ENCODE measurements at places on chromosomes 7 and 10. TPM values are rescaled to one million over a fixed set of nuclear protein-coding genes. Genes with fewer than 3 reads are reported as not detected.

DNA sequence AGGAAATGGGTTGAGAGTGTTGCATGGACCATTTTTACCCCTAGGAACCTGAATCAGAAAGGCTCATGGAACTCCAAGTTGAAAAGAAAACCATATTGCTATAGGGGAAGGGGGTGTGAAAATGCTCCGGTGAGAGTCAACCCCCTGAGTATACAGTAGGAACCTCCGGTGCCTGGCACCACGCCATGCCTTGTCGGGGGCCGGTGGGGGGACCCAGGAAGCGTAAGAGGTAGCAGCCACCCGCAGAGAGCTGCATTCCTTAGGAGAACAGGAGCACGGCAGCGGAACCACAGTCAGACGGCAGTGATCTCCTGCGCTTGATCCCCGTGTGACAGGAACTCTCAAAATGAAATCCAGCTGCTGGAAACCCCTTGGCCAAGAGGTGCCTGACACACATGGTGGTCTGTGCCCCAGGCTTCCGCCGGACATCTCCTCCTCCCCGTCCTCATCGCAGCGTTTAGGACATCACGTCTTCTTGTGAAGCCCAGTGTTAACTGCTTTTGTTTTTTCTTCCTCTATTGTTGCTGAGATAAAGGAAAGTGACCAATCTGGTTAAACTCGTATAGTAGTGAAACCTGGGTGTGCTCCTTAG is 186.8 kb downstream of the CELF2 start:
- H3K27ac ChIP-seq, result no peak overlapping the region
- no peak for DNase-seq
- peaks cover 10% of the 10 kb centered on the region for H3K4me1 ChIP-seq
- peaks cover 2% of the 10 kb centered on the region for H3K27me3 ChIP-seq

GRCh38 chr7:139651914-139652313 is 125.9 kb downstream of the HIPK2 start:
- H3K4me3 ChIP-seq, result no peak overlapping the region
- peaks cover 4% of the 10 kb centered on the region for H3K27me3 ChIP-seq
- no peak for DNase-seq
- H3K4me1 ChIP-seq, result peaks cover 24% of the 10 kb centered on the region
- no peak overlapping the region for H3K27ac ChIP-seq
- H3K36me3 ChIP-seq, result peaks cover 9% of the 10 kb centered on the region

- H3K4me1 ChIP-seq, result peaks cover 30% of the 10 kb centered on the region
- no peak overlapping the region for H3K4me3 ChIP-seq
- DNase-seq, result no peak
- H3K36me3 ChIP-seq, result no peaks in the 10 kb centered on the region
Measured at GRCh38 chr10:101485681-101486554, 102.1 kb downstream of the POLL start.

GRCh38 chr10:21722209-21722608 is 188.2 kb downstream of the MLLT10 start:
- peaks cover 5% of the 10 kb centered on the region for H3K36me3 ChIP-seq
- no peak for DNase-seq
- H3K4me1 ChIP-seq, result peaks cover 21% of the 10 kb centered on the region
- no peaks in the 10 kb centered on the region for H3K27me3 ChIP-seq

Gene CYP17A1
- not detected for total RNA-seq

Gene MUC12
- total RNA-seq, result 1.3 TPM

DNA sequence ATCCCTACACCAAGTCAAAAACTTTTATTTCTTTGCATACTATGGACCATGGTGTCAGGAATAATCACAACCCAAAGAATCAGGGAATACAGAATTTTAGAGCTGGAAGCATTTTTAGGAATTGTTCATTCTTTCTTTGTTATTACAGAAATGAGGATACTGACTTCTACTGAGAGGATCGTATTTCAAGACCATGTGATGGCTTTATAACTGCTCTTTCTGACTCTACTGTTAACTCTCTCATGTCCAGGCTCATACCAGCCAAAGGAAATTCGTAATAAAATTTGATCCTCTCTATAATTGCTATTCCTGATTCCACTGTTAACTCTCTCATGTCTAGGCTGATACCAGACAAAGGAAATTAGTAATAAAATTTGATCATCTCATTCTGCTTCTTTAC is 1050.9 kb upstream of the C7orf33 start:
- peaks cover 1% of the 10 kb centered on the region for H3K27me3 ChIP-seq
- H3K27ac ChIP-seq, result no peak overlapping the region
- no peaks in the 10 kb centered on the region for H3K4me1 ChIP-seq
- no peaks in the 10 kb centered on the region for H3K36me3 ChIP-seq
- no peak overlapping the region for H3K4me3 ChIP-seq
- DNase-seq, result no peak

Data from endothelial cell (in vitro differentiated cells).